Left kidney (tissue), 8 donors: ENCODE measurements at places on chromosomes 5 and 9.

GRCh38 chr5:26940994-26941393 is 97.4 kb downstream of the CDH9 start:
- DNase-seq, result no peak

DNA sequence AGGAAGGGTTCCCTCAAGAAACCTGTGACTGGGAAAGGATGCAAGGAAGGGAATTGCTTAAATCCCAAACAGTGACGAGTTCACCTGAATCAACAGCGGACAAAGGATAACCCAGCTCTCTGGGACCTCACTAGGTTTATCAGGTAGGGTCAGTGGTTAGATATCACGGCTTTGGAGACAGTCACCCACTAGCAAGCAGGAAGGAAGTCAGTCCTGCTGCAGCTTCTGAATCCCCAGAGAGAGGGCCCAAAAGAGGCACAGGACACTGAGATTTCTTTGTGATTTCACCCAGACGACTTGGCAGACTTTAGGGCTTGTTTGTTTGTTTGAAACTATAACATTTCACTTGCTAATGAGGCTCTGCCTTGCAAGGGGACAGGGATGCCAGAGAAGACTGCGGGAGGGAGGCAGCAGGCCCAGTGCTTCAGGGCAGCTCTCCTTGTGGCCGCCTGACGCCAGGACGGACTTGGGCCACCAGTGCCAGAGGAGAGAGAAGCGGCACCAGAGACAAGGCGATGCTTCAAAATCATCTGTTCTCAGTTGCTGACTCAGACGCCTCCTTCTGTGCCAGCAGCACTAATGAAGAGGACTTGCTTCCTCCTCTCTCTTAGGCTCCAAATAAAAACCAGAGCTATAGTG is 275.6 kb upstream of the SLC30A5 start:
- DNase-seq, result no peak

- DNase-seq, result no peak
These were observed 8.3 kb upstream of the ADRA1B start for GRCh38 chr5:159907689-159908590.

DNA sequence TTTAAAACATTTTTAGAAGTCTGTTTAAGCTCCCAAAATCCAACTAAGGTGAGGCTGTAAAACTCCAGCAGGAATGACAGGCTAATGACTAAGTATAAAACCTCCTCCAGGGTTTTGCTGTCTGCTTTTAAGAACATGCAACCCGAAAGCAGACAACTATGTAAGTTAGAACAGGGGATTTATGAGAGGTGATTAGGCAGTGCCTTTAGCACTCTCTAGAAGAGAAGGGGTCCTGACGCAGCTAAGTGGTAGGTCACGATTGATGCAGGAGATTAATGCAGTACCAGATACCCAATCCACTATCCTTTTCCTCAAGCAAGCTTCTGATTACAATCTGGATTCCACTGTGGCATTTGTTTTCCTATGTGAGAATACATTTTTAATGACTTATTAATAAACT is 25.9 kb downstream of the HOMER1 start:
- no peak for DNase-seq

- DNase-seq, result no peak
These were observed 15.7 kb upstream of the MAT2B start for GRCh38 chr5:163489745-163490075.

GRCh38 chr5:153969563-153969895 is 69.2 kb downstream of the FAM114A2 start:
- DNase-seq, result no peak

DNA sequence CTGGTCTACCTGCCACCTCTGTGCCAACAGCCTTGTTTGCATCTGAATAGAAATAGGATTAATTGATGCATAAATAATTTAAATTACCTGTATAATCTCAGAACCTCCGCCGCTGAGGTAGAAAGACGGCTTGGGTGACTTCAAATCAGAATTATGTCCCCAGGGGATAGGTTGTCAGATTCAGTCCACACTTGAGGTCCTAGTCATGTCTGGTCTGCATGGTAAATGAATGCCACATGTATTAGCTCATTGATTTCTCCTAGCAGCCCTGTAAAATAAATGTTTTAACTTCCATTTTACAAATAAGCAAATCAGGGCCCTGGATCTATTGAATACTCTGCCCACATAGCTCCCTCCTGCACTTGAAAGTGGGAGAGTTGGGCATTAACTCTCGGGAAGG is 368.0 kb upstream of the WWC1 start:
- no peak for DNase-seq

GRCh38 chr5:132271251-132272246 is 14.1 kb downstream of the PDLIM4 start:
- no peak for DNase-seq

DNA sequence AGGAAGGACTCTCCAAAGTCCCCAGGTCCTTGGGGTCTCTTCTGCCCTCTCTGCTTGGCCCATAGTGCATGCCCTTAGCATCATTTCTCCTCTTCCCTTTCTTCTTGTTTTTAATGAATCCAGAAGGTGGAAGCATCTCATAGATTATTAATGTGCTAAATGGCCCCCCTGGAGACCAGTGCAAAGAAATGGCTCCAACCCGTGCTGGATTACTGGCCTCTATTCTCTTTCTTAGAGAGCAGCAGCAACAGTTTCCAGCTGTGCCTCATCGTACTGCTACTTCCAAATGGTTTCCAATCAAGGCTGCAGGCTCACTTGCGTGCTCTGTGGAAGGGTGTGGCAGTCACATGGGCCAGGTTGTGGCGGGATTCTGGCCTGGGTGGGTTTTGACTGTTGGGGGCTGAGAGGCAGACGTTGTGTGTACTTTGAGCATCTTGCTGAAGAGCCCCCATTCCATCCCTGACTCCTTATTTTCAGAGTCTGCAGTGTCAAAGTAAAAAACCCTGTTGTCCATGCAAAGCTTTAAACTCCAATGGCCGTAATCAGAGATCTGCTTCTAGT is 139.7 kb downstream of the GABBR2 start:
- DNase-seq, result no peak

DNA sequence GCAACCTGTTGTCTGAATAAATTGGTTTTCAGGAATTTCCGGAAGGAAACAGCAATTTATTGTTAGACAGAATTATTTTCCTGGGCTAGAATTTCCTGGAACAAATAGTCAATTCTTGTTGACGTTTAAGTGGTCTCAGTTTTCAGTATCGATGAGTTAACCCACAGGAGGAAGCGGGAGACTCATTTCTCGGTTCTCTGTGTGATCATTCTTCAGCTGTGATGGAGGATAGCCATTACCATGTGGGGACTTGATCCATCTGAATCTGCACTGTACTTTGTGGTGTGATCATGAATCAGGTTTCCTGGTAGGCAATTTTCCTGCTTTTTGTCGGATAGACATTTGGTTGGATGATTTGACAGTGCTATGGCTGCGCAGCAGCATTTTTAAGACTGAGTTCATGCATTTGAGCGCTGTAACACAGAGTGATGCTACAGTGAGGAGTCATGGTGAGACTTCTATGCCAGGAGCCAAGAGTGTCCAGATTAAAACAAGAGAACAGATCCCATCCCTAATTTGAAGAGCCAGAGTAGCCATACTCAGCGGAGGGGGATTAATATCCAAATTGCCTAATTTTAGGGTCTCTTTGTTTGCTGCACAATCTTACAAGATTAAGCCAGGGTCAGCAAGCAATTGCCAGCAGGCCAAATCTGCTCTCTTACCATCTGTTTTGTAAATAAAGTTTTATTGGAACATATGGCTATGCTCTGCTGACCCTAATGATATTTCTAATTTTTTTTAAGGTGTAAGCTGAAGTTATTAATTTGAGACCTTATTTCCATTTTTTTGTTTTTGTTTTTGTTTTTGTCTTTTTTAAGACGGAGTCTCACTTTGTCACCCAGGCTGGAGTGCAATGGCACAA is 355.9 kb downstream of the RAB3C start:
- DNase-seq, result no peak

DNA sequence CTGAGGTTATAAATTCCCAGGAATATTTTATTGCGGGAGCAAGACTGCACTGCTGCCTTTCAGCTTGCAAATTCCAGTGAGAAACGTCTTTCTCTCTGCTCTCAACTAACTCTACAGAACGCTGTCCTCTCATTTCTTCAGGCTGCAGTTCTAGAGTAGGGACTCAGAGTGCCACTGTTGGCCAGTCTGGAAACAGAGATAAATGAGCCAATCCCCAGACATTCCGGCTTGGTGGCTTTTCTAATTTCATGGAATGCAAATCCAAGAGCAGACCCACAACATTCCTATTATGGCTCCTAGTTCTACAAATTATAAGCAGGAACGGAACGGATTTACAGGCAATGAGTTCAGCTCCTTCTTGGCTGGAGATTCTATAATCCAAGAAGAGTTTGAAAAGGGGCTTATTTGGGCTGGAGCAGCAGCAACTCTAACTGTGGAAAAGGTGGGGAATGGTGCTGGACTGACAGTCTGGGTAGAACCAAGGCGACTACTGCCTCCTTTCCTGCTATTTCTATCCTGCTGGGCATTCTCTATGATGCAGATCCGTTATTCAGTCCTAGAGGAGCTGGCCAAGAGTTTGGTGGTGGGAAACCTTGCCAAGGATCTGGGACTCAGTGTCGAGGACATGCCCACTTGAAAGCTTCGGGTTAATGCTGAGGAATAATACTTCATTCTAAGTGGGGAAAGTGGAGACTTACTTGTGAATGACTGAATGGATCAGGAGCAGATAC is 9.3 kb downstream of the PCDHGA12 start:
- DNase-seq, result no peak

DNA sequence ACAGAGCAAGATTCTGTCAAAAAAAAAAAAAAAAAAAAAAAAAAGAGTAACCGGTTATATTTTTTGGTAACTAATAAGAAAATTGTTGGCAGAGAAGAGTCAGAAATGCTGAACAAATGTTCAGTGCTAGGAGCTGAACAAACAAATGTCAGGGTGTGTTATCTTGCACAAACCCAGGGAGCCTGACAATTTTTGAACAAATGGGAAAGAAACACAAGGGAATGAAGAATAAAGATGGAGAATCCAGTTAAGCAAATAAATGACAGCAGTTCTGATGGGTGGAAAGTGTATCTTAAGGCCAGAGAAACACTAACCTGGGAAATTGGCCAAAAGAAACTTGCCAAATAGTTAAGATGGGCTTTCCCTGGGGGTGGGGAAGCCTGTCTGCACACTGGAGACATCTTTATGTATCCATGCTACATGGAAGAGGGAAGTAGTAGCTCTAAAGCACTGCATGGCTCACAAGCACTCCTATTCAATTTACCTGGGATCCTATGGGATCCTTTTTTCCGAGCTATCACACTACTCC is 23.7 kb downstream of the KLHL3 start:
- DNase-seq, result no peak

DNA sequence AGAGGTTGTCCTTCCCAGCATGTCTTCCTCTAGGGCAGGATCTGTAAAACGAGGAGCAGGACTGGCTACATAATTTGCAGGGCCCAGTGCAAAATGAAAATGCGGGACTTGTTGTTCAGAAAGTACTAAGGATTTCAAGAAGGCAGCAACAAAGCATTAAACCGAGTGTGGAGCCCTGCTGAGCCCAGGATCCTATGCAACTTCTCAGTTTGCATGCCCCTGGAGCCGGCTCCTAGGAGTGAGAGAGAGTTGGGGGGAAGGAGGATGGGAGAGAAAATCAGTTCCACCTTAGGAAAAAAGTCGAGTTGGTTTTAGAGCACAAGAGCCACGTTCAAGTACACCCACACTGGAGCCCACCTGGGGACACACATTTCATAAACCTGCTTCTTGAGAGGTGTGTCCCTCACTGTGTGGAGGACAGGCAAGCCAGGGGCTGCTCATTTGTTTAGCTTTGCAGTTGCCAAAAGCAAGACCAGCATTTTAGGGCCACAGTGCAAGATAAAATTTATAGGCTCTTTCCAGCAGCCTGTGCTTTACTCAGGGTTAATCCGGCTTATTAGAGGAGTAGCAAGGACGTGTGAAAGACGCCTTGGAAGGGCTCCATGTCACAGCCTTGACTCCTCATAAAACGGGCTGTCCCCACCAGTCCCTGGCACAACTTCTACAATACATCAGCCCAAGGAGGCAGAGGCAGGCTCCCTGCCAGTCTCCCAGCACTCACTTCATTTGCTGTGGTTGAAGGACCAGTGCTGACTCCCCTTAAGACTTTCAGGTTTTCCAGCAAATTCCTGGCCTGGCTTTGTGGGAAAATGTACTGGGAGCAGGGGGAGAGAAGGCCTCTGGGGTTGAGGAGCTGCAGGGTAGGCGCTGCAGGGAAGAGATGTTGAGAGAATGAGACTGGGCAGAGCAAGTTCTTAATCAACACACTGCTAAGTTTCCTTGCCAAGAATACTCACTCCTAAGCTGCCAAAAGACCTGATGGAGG is 159.7 kb upstream of the SEMA6A start:
- no peak for DNase-seq

- DNase-seq, result no peak
These were observed 71.4 kb upstream of the SPTLC1 start for GRCh38 chr9:92186631-92187030.

- no peak for DNase-seq
These were observed 720 bp downstream of the NOTCH1 start for GRCh38 chr9:136544964-136545691.

DNA sequence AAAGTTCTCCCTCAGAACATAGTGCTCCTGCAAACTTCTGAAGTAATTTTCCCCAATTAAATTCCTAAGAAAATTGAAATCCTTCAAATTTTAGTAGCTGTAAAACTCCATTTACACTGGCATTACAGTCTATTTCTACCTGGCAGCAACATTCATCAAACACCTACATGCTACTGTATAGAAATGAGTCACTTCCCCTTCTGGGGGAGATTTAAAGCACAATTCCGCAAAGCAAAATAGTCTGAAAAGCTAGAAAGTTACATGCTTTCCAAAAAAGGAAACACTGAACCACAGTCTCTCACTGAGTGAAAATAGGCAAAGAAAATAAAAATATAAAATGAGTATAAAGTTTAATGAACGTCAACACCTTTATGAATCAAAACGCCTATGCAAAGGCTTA is 43.3 kb downstream of the MCTP1 start:
- DNase-seq, result no peak

- no peak for DNase-seq
These were observed 19.1 kb upstream of the EDIL3 start for GRCh38 chr5:84403773-84404172.

DNA sequence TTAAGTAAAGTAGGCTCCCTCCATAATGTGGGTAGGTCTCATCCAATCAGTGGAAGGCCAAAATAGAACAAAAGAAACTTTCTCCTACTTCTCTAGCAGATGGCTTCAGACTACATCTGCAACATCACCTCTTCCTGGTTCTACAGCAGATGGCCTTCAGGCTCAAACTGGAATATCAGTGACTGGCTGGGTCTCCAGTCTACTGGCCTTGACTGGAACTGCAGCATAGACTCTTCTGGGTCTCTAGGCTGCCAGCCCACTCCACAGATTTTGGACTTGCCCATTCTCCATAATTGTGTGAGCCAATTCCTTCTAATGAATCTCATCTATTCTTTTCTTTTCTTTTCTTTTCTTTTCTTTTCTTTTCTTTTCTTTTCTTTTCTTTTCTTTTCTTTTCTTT is 64.8 kb downstream of the ACER2 start:
- DNase-seq, result no peak
